ENCODE measurements at places on chromosomes 16 and 17.

GRCh38 chr16:73125850-73126524 lies 78.1 kb upstream of the ZFHX3 start:
- DNase-seq, result peak; percentile 87

- DNase-seq, result no peak
These were observed 185.7 kb upstream of the IRX5 start for GRCh38 chr16:54744998-54745397.

DNA sequence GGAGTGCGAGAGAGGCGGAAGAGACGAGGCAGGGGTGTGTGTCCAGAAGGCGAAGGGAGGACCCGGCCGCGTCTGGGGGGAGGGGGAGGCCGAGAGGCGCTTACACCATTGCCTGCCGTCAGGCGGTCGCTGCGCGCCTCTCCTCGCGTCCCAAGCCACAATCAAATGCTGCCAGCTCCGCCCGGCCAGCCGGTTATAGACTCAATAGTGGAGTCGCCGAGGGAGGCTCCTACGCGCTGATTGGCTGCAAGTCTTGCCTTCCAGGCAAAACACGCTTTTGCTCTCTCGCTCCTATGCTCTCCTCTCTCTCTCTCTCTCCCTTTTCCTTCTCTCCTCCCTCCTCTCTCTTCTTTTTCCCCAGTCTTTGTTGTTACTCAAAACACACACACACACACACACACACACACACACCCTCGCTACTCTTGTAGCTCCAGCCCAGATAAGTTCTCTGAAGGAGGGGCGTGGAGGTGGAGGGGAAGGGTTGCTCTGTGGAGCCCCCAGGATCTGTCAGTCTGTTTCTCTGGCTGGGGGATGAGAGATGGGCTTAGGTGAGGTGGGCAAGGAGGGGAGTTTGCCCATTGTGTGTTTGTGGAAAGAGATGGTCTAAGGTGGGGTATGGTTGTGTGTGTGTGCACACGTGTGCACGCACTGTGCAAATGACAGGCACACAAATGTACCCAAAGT lies at the start of gene DLX3:
Gene DLX3 (minus strand): TSS at position 170 of the 684 bp plus-strand sequence. CDS start 226 bp downstream, outside the sequence.
- peak; percentile 91 for DNase-seq

GRCh38 chr16:15765880-15766279 lies 90.9 kb downstream of the MYH11 start:
- peak; percentile 61 for DNase-seq

GRCh38 chr17:15380446-15380845 lies 39.0 kb upstream of the TEKT3 start:
- DNase-seq, result no peak

DNA sequence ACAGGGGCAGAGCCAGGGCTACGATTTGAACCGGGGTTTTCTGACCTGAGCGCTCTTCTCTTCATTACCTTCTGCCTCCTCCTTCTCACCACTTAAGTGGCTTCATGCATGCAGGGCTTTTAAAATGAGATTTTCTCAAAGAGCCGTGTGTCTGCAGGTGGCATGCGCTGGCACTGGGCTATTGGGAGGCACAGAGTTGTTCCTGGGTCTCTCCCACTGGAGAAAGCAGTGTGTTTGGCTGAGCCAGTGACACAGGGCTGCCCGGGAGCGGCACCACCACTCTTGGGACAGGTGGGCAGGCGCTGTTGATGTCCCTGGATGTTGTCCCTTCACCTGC lies 218.8 kb upstream of the CHMP6 start:
- no peak for DNase-seq

DNA sequence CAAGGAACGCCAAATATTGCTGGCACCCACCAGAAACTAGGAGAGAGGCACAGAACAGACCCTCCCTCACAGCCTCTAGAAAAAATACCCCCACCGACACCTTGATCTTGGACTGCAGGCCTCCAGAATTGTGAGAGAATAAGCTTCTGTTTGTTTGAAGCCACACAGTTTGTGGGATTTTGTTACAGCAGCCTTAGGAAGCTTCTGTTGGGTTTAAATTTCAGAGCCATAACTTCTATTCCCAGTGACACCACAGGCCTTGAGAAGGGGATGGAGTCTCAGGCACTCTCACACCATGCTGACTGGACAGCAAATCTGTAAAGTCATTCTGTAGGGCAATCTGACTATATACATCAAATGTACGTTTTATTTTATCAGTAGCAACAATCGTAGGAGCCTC lies 38.6 kb downstream of the RNF112 start:
- no peak for DNase-seq

- peak; percentile 19 for DNase-seq
These were observed 19.6 kb upstream of the PMFBP1 start for GRCh38 chr16:72191551-72191950.

- DNase-seq, result peak; percentile 28
These were observed 2.8 kb upstream of the ALDH3A2 start for GRCh38 chr17:19645734-19646201.

DNA sequence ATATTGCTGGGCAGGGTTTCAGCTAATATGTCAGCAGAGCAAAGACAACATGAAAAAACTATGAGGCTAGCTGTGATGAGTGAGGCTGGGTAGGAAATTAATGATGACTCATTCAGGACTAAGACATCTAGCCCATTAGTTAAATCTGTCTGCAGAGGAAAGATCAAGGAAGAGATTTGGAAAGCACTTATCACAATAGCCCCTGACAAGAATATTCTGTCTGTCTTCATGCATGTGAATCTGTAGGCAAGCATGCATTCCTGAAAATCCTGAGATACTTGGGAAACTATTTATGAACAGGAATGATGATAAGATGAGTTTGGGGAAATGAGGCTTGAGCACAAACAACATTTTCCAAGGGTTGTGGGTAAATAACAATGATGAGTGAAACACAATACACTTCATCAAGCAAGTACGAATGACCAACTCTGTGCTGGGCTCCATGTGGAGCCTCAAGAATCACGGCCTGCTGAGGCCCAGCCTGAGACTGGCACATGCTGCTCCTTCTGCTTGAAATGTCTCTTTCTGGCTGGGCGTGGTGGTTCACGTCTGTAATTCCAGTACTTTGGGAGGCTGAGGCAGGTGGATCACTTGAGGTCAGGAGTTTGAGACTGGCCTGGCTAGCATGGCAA lies 96.5 kb upstream of the ASIC2 start:
- no peak for DNase-seq

DNA sequence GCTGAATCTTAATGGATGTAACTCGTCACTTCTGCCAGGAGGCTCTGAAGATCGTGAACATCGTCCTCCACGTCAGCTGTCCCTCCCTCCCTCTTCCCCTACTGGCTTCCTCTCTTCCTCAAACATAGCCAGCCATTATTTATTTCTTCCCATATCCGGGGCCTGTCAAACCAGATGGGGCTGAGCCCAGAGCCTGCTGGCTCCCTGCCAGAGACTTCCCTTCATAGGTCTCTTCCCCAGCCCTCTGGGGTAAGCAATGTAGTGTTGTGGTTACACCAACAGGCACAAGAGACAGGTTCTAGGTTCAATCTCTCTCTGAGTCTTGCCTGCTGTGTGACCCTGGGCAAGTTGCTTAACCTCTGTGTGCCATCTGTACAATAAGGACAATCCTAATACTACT lies 40.1 kb upstream of the ZFP90 start:
- DNase-seq, result no peak

- no peak for DNase-seq
These were observed 136.2 kb downstream of the CCT6B start for GRCh38 chr17:34825102-34825501.

GRCh38 chr17:27982688-27983087 lies 59.8 kb upstream of the NLK start:
- no peak for DNase-seq

GRCh38 chr17:3583456-3583855 lies 25.8 kb downstream of the TRPV1 start:
- no peak for DNase-seq

GRCh38 chr17:73645050-73645871 lies 1.0 kb upstream of the SDK2 start:
- DNase-seq, result peak; percentile 50

- peak; percentile 91 for DNase-seq
These were observed 9.4 kb downstream of the RPL19 start for GRCh38 chr17:39209317-39210092.

DNA sequence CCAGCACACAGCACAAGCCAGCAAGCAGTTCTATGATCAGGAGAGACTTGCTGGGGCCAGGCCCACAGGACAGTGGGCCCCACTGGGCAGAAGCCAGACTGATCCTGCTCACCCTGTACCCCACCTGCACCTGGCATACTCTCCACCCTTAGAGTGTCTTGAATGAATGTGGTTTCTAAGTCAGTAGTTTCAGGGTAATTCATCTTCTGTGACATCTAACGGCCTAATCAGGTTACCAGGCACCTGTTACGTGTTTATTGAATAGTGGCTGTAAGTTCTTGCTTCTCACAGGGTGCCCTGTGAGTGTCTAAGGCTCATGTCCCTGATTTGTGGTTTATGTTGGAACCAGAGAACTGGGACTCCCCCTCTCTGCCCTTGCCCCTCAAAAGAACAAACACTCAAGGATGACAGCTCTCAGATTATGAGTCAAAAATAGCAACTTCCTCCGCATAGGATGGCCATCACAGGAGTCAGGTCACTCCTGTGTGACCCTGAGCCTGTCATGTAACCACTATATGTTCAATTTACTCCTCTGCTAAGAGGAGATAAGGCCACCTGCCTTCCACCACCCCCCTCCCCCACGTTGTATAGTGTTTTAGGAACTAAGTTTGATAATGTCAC lies 7.0 kb upstream of the OR2C1 start:
- DNase-seq, result no peak

GRCh38 chr16:31874366-31875111 lies 932 bp downstream of the ZNF267 start:
- DNase-seq, result peak; percentile 69

GRCh38 chr17:13409455-13409854 lies 192.3 kb downstream of the HS3ST3A1 start:
- no peak for DNase-seq

DNA sequence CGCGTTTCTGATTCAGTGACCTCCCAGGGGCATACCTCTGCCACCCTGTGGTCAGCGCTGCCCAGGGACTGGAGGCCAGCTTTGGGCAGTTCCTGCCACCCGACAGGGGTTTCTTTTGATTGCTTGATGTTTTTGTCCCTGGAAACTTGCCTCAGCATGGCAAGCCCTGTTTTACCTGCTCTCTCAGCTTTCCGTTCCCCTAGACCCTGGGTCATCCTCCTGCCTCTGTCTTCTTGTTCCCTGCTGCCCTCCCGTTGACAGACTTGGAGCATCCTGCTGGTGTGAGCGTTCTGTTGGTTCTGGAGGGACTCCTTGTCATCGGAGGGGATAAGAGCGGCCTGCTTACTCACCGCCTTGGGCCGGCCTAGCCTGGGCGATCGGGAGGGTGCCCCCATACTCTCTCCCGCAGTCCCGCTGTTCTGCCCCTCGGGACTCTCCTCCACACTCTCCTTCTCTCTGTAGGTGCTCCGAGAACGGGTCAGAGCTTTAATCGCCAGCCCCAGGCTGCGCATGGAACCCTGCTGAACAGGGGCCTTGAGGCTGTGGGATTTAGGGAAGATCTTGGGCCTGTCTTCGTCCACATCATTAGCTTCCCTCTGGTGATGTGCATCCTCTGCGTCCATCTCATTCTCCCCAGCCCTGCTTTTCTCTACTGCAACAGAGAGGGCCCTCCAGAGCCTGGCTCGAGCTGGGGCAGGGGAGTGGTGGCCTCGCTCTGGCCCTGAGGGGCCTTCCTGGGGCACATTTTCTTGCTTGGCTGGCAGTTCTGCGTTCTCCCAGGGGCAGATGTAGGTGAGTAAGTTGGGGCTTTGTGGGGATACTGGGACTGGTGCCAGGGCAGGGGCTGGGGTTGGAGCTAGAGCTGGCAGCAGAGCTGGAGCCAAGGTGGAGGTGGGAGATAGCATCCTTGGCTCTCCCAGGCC lies 13.7 kb downstream of the GPR179 start:
- DNase-seq, result no peak

DNA sequence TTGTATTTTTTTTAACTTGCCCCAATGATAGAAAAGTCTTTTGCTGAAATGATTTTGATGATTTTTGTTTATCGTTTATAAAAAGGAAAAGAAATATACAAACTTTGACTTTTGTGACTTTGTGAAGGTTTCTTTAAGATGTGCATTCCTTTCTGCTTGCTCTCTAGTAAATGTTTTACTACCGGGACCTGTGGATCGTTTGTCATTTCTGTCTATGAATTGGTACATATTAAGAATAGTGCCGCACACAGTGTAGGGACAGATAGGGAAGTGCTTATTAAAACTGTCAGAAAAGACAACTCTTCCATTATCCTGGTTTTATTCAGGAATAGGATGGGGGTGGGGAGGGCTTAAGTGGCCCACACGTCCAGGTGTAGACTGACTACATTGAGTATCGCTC lies 8.1 kb upstream of the PSMC5 start:
- no peak for DNase-seq

DNA sequence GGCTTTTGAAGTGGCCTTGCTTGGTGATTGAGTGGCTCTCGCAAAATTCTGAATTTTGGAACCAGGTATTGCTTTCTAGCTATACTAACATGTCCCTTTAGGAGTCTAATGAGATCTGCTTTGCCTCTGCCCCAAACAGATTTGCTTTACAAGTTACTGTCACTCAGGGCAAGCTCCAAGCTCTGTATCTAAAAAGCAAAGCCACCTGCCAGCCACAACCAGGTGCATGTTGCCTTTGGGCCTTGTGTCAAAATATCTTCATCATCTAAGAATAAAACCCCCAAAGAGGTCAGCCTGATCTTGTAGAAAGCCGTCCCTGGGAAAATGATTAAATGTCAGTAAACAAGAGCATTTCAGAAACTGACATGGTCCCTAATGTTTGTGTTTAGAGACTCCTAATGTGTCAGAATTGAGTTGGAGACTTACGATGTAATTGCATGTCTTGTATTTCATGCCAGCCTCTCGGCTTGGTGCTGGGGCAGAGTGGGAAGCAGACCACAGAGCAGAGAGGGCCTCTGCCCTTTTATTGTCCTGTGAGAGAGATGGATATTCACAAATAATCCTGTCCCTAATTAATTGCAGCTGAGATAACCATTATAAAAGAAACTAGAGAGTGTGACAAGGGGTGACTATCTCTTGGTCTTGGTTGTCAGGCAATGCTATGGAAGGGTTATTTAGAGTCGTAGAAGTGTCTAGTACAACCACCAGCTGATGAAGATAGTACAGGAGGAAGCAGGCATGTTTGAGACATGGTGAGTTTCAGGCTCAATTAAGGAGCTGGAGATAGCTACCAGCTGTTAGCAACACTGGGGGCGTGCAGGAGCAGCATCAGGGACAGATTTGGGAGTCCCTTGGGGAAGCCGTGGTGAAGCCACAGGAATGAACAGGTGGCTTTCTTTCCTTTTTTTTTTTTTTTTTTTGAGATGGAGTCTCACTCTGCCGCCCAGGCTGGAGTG lies 90.7 kb downstream of the PITPNC1 start:
- no peak for DNase-seq

GRCh38 chr16:8541868-8542267 lies 48.4 kb downstream of the TMEM114 start:
- no peak for DNase-seq

GRCh38 chr16:49622421-49623402 lies 233.2 kb downstream of the ZNF423 start:
- no peak for DNase-seq
